Stimulated activated CD4-positive, alpha-beta T cell treated with anti-CD3 and anti-CD28 coated beads, Interleukin-1b, Interleukin-23, amount 100 ng/mL, for 1 hour (primary cell): ENCODE measurements at places on chromosomes 4 and X.

DNA sequence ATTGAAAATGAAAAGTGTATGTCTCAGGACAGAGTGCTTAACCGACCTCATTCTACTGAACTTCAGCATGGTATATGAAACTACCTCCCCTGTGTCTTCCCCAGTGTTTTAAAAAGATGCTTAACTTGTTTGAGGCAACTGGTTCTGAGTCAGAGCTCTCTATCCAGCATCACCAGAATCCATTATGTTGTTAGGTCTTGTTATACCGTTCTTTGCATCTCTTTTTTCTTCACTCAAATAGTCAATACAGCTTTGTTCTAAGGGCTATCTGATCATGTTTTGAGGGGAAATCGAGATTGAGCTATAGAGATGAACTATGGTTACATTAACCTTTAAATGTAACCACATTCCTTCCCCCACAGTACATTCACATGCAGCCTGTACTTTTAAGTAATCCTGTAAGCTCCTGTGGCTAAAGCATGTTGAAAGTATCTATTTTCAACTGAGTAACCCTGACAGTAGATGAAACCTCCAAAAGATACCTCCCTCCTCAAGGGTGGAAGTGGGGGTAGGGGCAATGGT is 514.4 kb downstream of the RPA4 start:
- DNase-seq, result no peak

DNA sequence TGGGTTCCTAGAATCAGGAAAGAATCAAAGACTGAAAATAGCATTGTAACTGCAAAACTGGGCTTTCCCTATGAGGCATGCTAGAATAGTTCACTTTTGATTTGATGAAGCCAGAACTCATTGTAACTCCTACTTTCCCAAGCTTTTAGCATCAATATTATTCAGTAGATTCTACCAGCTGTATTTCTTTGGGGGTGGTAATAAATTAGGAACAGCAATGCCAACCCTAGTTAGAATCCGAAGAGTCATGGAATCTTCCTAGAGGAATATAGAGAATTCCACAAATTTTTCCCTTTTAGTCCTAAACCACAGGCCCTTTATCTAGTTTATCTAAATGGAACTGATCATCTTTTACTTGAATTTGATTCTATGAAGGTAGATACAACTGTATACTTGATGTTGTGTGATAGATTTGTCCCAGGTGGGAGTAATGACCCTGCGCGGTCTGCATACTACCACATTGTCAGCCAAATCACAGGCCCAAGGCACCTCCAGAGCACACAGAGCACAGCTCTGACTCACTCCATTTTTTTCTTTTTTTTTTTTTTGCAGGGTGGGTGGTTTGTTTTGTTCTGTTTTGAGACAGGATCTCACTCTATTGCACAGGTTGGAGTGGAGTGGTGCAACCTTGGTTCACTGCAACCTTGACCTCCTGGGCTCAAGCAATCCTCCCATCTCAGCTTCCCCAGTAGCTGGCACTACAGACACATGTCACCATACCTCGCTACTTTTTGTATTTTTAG is 66.6 kb downstream of the EDNRA start:
- DNase-seq, result no peak

- DNase-seq, result no peak
These were observed 1330.6 kb upstream of the ADGRL3 start for GRCh38 chr4:59869559-59869958.

DNA sequence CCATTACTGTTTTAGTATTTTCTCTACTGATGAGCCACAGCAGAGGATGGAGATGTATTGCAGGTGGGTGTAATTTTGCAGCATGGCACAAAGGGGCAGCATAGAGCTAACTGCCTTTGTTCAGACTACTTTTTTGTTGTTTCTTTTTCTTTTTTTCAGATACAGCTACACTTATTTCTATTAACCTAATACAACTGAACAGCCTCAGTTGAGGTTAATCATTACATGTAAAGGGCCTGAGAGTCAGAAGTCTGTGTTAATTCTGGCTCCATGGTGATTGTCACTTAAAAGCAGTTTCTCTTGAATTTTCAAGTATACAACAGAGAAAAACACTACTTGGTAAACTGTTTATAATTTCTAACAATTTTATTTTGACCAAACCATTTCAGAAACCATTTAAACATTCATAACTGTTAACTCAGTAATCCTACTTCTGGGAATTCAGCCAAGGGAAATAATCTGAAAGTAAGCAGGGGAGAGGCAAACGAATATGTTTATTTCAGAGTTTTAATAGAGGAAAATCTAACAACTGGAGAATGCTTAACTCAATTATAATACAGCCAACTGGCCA is 13.9 kb upstream of the PPEF2 start:
- no peak for DNase-seq

- no peak for DNase-seq
These were observed 13.7 kb upstream of the AREG start for GRCh38 chr4:74431113-74431826.

DNA sequence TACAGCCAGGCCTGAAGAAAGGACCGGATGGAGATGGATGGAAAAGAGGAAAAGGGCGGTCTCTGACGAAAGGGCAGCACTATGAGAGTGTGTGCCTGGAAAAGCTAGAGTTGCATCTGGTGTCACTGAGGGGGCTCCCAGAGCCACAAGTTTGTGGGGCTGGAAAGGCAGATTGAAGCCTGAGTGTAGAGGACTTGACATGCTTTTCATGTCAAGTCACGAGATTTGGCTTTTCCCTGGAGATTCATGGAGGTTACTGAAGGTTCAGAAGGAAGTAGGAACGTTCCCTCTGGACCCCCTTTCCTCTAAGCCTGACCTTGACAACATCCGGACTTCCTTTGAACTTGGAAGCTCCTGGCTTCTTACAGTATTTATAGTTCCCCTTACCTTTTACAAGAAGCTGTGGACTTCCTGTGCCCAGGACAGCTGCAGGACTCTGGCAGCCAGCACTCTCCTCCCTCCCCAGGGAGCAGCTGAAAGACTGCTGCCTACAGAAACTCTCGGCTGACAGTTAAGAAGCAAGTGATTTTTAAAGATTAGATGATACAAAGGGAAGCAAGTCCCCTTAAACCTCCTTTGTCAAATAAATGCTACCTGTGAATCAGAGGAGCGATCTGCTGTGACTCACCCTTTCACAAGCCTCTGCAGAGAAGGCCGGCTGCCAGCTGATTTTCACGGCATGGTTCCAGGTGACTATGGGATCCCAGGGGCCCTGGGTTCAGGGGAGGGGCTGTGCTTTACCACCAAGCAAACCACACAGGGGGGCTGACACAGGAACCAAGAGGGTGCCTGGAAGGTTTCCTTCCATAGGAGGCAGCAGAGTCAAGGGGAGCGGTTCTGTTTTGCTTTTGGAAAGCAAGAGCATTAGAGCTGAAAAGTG is 72.9 kb upstream of the STIM2 start:
- DNase-seq, result no peak

- no peak for DNase-seq
These were observed 366.1 kb downstream of the FBXO8 start for GRCh38 chr4:173917255-173917960.

DNA sequence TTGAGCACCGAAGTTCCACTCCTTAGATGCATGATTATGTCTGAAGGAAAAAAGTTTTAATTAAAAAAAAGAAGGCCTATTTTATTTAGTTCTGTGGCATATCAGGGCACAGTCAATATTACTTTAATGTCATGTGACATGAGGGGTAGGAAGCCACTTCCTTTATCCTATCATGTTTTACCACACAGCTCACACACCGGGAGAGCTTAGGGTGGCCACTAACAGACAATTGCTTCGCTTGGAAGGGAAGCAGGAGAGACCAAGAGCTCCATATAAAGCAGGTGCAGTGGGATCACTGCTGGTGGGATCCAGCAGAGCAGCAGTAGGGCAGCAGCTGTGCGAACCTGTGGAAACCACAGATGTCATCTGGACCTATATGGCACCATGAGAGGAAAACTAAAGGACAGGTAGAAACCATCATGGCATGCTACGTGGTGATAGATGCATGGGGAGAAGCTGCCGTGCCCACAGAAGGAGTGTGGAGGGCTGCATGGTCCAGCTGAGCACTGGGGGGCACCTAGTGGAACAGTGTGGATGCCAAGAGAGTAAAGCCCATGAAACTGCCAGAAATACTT is 52.0 kb downstream of the DTHD1 start:
- no peak for DNase-seq

- no peak for DNase-seq
These were observed 23.5 kb downstream of the GAB3 start for GRCh38 chrX:154727418-154727817.

- DNase-seq, result no peak
These were observed 179.1 kb upstream of the KLHL4 start for GRCh38 chrX:87338510-87338909.
